Thoracic aorta endothelial cell (primary cell): ENCODE measurements at places on chromosomes 6 and 20. TPM values are rescaled to one million over a fixed set of nuclear protein-coding genes. Genes with fewer than 3 reads are reported as not detected.

The SNAI1 gene
- 3.5 and 3.7 TPM in 2 replicates for total RNA-seq

The CCN6 gene
- not detected in 2 replicates for total RNA-seq

The BMP6 gene
- total RNA-seq, result 203 and 233 TPM in 2 replicates

The PHACTR3 gene
- total RNA-seq, result not detected in 2 replicates

The REM1 gene
- total RNA-seq, result 0.13 and 0.14 TPM in 2 replicates

The PIM1 gene
- total RNA-seq, result 2.7 and 4.5 TPM in 2 replicates

The OLIG3 gene
- not detected in 2 replicates for total RNA-seq

The FKBP1C gene
- total RNA-seq, result 1.4 and 2.3 TPM in 2 replicates

The RAD21L1 gene
- total RNA-seq, result 0.07 and 0.53 TPM in 2 replicates

The TNXB gene
- total RNA-seq, result 0.13 and 2.1 TPM in 2 replicates

The MATN4 gene
- not detected in 2 replicates for total RNA-seq

The GSTA2 gene
- not detected in 2 replicates for total RNA-seq

The ULBP2 gene
- total RNA-seq, result 6.5 TPM in 2 replicates

The NKAPL gene
- 0.43 and 0.80 TPM in 2 replicates for total RNA-seq

The LRRN4 gene
- under 0.01 TPM in 1 of 2 replicates, not detected in the other for total RNA-seq

The FOXS1 gene
- not detected in 2 replicates for total RNA-seq

The CASP8AP2 gene
- total RNA-seq, result 29.3 and 32.6 TPM in 2 replicates

The SGK2 gene
- total RNA-seq, result 0.14 and 0.53 TPM in 2 replicates

The EDN3 gene
- not detected in 2 replicates for total RNA-seq

The TAAR2 gene
- not detected in 2 replicates for total RNA-seq

The TGM3 gene
- total RNA-seq, result not detected in 2 replicates

The DEFB132 gene
- not detected in 2 replicates for total RNA-seq

The WFDC5 gene
- not detected in 2 replicates for total RNA-seq
